ENCODE measurements at places on chromosomes 5 and 9. TPM values are rescaled to one million over a fixed set of nuclear protein-coding genes. Genes with fewer than 3 reads are reported as not detected.

DNA sequence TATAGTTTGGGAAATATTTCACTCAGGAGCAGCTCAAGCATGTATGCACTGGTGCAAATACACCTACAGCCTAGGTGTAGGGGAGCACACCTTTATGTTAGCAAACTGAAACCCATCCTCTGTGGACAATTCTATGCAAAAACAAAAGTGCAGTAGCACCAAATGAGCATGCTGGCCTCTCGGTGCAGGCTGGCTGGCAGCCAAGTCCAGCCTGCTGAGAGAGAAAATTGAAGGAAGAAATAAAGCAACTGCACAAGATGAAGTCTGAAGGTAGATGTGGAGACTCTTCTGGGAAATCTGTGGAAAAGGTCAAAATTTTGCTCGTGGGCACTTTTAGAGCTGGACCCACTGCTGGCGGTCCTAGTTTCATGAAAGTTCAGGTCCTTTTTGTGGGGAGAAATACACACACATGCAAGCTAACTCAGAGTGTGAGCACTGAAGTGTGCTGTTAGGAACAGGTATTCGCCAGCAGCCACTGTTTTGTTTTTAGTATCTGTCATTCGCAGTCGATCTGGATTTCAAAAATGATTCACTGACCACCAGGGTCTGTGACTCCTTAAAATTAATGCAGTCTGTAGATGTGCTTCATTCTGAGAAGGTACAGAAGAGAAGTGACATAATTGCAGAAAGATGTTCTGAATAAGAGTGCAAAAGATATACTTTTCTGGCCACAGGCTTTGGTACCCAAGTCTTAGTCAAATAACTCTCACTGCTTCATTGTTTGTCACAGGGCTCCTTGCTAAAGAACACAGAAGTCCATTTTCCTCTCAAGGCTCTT, 281.7 kb downstream of the PARP8 start:
- DNase-seq, result no peak

DNA sequence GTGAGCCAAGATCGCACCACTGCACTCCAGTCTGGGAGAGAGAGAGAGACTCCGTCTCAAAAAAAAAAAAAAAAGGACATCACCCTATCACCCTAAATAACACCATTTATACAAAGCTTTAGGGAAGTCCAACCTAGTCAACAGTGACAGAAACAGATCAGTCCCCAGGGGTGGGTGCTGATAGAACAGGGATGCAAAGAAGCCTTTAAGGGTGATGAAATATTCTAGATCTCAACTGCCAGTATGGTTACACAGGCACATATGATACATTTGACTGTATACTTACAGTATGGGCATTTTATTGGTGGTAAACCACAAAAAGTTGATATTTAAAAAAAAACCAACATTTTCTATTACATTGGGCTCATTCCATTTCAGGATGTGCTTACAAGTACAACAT, 4.8 kb downstream of the RETREG1 start:
- DNase-seq, result no peak

- no peak for DNase-seq
Observed at GRCh38 chr9:81597419-81598122, 91.8 kb downstream of the TLE1 start.

DNA sequence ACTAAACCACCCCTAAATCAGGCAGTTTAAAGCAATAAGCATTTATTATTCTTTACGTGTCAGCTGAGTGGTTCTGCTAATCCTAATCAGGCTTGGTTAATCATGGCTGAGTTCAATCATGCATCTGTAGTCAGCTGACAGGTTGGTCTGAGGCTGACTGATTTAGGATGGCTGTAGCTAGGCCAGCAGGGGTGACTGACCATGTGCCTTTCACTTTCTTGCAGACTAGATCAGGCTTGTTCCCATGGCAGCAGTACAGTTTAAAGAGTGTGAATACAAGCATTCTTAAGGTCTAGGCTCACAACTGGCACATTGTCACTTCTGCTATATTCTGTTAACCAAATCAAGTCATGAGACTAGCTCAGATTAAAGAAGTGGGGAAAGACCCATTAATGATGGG, 16.1 kb upstream of the MPDZ start:
- no peak for DNase-seq

DNA sequence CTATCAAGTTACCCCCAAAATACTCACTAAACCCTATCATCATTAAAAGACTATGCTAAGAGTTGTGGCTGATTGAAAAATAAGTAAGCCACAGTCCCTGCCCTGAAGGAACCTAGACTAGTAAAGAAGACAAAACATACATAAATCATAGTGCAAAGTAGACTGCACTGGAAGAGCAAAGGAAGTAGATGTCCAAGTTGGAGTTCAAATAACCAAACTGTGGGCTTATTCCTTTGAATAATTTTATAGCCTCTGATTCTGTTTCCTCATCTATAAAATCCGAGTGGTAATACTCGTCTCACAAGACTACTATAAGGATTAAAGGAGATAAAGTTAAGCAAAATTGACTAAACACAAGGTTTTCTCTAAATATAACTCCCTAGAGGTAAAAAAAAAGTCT, 140.4 kb downstream of the TLE1 start:
- no peak for DNase-seq

DNA sequence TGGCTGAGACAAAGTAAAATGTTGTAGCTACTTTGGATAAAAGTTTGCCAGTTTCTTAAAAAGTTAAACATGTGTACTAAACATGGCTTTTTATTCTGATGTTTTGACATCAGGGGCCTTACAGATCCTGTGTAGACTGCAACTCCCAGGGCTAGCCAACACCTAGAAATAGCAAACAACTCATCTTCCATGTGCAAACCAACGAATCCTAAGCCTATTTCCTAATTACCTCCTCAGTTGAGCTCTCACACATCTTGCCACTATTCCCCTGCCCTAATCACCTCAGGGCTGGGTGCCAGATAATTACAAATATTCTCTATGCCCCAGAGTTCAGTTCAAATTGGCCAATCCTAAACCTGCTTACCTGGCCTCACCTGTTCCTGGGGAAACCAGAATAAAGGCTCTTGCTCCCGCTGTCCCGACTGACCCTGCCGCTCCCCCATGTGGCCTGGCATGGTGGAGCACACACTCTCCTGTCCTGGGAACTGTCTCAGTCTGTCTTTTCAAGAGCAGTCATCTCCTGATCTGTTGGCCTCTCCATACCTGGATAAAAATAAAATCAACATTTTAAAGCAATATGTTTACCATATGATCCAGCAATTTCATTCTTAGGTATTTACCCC, 37.1 kb upstream of the FAM169A start:
- peak; percentile 57 for DNase-seq

- DNase-seq, result no peak
Observed at GRCh38 chr5:103021314-103021713, 98.6 kb downstream of the GIN1 start.

GRCh38 chr5:64766941-64767340, 1.6 kb downstream of the SREK1IP1 start:
- no peak for DNase-seq

GRCh38 chr5:150303070-150303615, 438 bp upstream of the ARSI start:
- no peak for DNase-seq

GRCh38 chr9:134163371-134164196, 780 bp downstream of the RNU6ATAC start:
- no peak for DNase-seq

DNA sequence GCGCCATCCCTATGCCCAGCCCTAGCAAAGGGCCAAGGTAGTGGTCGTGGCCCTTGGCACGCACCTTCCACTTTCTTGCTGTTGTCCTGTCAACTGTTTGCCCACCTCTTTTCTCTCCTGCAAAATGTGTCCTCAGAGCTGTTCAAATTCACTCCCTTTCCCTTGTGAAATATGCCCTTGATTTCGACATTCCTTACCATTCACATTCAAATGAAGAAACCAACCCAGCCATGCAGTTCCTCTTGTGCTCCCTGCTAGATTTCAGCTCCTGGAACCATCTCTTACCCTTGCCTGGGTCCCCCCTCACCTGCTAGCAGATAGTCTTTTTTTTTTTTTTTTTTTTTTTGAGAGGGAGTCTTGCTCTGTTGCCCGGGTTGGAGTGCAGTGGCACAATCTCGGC, 19.6 kb upstream of the HRH2 start:
- DNase-seq, result no peak

- DNase-seq, result no peak
Observed at GRCh38 chr5:37836235-37836591, 3.6 kb downstream of the GDNF start.

GRCh38 chr5:1312993-1313833, 18.3 kb upstream of the TERT start:
- DNase-seq, result no peak

DNA sequence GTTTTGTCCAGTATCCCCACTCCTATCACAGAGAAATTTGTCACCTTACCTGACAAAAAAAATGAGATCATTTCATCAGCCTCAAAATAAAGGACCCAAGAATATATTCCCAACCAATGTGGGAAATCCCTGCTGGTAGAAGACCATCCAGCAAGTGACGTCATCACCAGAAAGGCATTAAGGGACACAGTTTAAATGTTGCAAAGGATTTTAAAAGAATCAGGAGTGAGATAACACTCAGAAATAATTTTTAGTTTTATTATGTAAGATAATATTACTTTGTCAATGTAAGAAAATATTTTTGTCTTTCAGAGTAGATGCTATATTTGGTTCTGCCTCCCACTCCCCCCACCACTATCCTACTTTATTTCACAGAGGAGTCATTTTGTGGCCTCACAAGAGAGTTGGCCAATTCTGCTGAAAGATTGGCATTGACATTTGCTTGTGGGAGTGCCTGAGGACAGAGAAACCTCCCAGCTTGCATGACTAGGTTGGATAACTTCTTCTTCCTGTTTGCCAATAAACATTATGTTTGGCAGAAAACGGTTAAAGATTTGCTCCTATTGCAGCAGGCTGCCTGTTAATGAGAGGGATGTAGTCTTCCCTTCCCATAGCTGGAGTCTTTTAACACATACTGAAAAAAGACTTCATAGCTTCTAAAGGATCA, 288.6 kb upstream of the DAB2 start:
- no peak for DNase-seq

DNA sequence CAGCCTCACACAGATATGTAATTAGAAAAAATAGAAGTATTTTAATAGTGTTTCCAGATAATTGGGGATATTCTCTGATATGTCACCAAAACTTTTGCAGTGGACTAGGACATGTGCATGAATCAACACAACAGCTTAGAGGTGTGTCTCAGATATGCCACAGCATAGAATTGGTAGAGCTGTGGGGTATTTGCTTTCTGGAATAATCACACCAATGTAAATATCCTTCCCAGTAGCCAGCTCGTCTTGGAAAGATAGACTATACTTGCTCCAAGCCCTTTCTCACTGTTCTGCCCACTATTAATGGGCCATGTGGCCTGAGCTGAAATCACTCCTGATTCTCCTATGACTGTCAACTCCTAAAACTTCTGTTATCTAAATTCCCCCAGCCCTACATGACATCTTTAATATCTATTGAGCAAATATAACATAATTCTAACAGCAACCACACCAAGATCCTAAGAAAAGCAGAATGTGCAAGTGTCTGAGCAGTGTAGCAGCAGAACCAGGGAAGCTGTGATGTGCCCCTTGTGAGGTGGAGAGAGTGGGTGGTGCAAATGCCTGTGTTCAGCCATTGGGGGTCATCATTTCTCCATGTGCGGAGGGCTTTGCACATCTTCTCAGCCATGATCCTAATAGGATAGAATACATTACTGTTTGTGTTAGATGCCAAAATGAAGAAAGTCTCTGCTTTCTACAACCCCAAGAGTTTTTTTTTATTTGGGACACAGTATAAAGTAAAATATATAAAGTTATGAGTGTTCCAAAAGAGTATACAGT, 65.0 kb downstream of the MELK start:
- DNase-seq, result no peak

DNA sequence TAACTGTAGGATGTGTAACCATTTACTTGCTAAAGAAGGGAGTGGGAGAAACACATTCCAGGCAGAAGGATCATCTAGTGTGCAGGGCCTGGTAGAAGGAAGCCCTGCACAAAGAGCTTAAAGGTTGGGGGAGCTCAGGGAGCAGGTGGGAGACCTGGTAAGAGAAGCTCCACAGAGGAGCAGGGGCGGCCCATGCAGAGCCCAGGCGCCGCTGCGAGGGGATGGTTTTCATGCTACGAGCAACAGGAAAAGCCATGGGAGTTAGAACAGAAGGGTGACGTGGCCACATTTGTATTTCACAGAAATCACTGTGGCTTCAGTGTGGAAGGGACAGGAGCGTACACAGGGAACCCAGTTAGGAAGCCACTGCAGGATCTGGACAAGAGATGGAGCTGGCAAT, 73.1 kb downstream of the PDE6A start:
- DNase-seq, result no peak

GRCh38 chr5:34533582-34534522, 122.3 kb upstream of the RAI14 start:
- no peak for DNase-seq

DNA sequence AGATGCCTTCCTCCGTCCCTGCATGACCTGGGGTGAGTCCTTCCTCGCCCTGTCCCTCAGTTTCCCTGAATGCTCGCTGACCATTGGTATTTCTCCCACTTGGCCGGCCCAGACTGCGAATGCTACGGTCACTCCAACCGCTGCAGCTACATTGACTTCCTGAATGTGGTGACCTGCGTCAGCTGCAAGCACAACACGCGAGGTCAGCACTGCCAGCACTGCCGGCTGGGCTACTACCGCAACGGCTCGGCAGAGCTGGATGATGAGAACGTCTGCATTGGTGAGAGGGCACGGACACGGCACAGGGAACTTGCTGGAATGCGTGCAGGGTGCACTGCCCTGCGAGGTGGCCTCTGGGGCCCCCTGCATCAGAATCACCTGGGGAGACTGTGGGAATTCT, 77.1 kb downstream of the NTNG2 start:
- DNase-seq, result no peak

DNA sequence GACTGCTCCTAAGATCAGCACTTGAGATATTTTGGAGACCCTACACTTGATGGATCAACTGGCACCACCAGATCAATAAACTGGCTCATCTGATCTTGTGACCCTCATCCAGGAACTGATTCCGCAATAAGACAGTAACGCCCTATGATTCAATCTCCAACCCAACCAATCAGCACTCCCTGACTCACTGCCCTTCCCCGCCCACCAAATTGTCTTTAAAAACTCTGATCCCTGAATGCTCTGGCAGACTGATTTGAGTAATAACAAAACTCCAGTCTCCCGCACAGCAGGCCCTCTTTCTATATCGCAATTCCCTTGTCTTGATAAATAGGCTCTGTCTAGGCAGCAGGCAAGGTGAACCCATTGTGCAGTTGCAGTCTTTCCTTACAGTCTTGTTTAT, 677.0 kb downstream of the LRRC70 start:
- DNase-seq, result no peak

SHOC1 gene
- not detected for polyA plus RNA-seq

CTXN3 gene
- not detected for polyA plus RNA-seq

LCN12 gene
- 2.8 TPM for polyA plus RNA-seq

FBXO4 gene
- polyA plus RNA-seq, result 11.8 TPM

PCDHB16 gene
- 0.05 TPM for polyA plus RNA-seq

OR1Q1 gene
- polyA plus RNA-seq, result 0.10 TPM

RASEF gene
- polyA plus RNA-seq, result 5.1 TPM

GDNF gene
- not detected for polyA plus RNA-seq

INSL6 gene
- not detected for polyA plus RNA-seq

PHF24 gene
- polyA plus RNA-seq, result not detected

OR13C2 gene
- not detected for polyA plus RNA-seq

IL4 gene
- polyA plus RNA-seq, result not detected

SPDL1 gene
- polyA plus RNA-seq, result 116 TPM

ADRA1B gene
- 6.5 TPM for polyA plus RNA-seq

GFI1B gene
- not detected for polyA plus RNA-seq

PCDHGC4 gene
- polyA plus RNA-seq, result not detected

LMBRD2 gene
- polyA plus RNA-seq, result 3.6 TPM

AGXT2 gene
- polyA plus RNA-seq, result not detected

PCDHB6 gene
- 1.0 TPM for polyA plus RNA-seq

All from A549 (cell line).